ENCODE measurements at places on chromosomes 11 and 22.

GRCh38 chr11:64409707-64410403 lies 50.9 kb downstream of the RPS6KA4 start:
- no peak for DNase-seq

DNA sequence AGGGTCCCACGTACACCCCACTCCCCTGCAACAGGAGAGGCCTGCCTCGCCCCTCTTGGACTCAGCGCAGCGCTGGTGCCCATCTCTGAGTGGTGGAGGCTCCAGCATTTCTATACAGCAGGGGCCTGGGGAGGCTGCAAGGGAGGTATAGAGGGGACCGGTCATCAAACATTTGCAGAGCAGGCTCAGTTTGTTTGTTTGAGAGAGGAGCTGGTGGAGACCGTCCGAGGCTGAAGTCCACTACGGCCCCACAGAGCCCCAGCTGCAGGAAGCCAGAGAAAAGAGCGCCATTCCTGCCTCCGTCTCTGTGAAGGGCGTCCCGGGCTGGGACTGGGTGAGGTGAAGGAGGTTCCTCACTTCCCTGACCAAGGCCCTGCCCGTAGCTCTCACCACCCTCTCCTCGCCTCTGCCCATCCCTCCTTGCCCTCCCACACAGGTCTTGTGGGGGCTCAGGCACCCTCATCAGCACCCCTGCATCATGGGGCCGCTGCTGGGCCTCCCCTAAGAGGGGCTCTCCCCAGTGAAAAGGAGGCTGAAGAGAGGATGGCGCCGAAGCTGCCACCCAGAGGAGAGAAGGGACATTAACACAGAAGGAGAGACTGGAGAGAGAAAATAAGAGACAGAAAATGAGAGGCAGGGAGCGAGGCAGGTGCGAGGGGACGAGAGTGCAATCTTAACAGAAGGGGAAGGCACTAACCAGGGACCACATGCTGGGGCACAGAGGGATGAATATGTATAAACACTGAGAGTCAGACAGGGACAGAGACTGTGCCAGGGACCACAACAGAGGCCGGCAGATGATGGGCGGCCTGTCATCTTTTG lies 24.5 kb downstream of the RPUSD4 start:
- no peak for DNase-seq

GRCh38 chr22:41505511-41506220 lies 36.7 kb downstream of the ACO2 start:
- DNase-seq, result no peak

DNA sequence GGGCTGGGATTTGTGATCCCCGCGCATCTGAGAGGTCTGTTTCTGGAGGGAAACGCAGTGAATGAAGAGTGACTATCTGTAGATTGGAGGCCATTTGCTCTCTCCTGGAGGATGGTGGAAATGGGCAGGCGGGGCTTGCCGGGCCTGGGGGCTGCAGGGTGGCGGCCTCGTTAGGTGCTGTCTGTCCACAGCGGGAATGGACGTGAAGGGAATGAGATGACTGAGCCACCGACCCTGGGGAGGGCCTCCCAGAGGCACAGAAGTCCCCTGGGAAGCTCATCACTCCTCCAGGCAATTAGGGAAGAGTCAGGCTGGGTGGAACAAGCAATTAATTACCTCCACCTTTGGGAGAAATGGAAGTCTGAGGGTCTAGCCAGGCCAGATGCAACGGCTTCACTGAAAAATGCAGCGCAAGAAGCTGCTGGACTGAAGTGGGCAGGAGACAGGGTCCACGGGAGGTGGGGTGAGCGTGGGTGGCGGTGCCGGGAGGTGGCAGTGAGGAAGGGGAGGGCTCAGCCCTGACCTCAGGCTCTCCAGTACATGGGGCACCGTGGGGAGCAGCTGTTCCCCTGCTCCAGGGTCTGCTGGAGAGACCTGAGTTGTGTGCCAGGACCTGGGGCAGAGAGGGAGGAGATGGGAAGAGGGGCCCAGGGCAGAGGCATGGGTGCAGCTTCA lies 524.5 kb downstream of the BRD1 start:
- no peak for DNase-seq

DNA sequence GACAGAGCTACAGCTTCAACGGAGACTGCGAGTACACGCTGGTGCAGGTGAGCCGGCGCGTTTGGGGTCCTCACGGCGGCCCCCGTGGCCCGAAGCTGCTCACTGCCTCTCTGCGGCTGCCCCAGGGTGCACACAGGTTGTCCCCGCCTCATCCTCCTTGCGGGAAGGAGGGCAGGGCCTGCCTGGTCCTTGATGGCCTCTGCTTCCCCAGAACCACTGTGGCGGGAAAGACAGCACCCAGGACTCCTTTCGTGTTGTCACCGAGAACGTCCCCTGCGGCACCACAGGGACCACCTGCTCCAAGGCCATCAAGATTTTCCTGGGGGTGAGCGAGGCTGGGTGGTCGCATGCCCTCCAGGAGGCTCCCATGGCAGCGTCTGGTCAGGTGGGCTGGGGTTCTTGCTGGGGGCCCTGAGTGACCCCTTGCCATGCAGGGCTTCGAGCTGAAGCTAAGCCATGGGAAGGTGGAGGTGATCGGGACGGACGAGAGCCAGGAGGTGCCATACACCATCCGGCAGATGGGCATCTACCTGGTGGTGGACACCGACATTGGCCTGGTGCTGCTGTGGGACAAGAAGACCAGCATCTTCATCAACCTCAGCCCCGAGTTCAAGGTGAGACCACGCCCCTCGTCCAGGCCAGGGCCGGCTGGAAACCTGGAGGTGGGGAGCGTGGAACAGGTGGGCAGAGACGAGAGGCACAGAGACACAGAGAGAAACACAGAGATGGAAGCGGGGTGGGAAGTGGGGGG lies 19.4 kb downstream of the MUC5AC start:
- DNase-seq, result no peak

DNA sequence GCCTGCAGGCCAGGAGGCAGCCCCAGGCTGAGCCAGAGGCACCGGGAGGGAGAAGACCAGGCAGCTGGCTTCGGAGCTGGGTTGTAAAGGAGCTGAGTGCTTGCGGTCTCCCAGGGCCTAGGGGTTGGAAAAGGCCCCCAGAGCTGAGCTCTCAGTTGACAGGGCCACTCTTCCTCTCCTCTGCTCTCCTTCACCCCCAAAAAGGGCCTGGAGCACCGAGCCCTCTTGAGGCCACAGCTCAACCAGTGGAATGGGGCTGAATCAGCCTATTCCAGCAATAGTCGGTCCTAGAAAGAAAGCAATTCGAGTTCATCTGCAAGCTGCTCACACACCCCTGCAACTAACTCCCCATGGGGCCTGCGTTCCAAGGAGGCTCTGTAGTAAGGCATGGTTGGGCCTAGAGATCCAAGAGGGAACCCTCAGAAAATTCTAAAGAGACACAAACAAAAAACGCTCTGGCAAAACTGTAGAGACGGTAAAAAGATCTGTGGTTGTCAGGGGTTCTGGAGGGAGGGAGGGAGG lies 205.0 kb downstream of the BUD13 start:
- DNase-seq, result no peak

GRCh38 chr11:103584021-103584420 lies 452.4 kb upstream of the DDI1 start:
- DNase-seq, result no peak

DNA sequence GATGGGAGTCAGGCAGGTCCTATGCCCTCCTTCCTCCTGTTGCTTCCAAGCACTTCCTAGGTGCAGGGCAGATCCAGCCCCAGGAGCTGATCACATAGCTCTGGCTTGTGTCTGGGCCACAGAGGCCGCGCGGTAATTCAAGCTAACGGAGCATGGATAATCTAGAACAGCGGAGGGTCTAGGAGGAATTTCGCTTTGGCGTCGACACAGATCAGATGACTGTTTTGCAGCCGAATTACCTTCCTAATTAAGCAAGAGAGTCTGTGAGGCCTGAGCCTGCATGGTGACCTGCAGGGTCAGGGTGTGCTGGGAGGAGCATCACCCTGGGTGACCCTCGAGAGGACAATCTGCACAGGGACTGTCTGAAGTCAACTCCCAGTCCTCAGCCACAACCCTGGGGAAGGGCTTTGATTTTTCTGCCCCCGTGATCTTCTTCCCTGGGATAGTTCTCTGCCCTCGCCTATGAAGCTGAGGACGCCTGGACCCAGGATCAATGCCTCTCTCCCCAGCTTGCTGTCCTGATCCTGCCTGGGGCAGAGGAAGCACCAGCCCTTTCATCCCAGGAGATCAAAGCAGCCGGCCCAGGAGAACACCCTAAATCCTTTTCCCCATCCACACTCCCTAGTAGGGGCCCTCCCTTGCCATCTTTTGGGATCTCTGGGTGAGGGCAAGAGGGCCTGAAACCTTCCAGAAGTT lies 11.0 kb downstream of the NECTIN1 start:
- no peak for DNase-seq

DNA sequence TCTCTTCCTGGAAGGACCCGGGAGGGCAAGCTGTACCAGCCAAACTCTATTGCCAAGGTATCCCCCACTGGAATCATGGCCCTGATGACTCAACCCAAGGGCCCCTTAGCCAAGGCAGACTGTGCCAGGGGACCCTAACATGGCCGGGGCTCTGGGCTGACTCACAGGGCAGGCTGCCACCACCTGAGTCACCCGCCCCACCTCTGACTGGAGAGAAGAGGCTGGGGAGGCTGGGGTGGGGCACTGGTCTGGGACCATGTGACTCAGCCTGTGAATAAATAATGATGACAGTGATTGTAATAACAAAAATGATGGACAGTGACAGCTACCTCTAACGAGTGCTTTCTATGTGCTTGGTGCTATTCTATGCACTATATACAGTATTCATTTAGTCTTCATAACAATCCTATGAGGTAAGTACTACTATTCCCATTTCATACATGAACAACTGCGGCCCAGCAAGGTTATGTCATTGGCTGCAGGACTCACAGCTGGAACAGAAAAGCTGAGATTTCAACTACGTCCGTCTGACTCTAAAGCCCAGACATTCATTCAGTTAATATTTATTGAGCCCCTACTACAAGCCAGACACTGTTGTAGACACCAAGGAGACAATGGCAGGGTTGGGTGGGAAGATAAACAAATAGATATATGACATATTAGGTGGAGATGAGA lies 84.2 kb downstream of the FBXO7 start:
- DNase-seq, result no peak

DNA sequence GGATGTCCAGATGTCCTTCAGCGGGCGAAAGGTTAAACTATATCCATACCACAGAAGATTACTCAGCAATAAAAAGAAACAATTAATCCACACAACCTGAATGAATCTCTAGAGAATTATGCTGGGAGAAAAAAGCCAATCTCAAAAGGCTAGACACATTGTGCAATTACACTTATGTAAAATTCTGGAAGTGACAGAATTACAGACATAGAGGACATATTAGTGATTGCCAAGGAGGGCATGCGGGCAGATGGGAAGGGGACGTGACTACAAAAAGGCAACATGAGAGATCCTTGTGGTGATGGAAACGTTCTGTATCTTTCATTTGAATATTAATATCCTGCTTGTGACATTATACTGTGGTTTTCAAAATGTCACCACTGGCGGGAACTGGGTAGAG lies 103.5 kb upstream of the BMAL1 start:
- DNase-seq, result no peak

Data from activated T-cell treated with anti-CD3 and anti-CD28 coated beads for 4 hours (primary cell).